Aorta (tissue), 5 donors: ENCODE measurements at places on chromosomes 7 and 10. TPM values are rescaled to one million over a fixed set of nuclear protein-coding genes. Genes with fewer than 3 reads are reported as not detected.

CACNB2 gene
- total RNA-seq, result 7.6 TPM

NUTM2E gene
- total RNA-seq, result not detected

TMEM225B gene
- 1.7 TPM for total RNA-seq

JAKMIP3 gene
- 0.23 TPM for total RNA-seq

DNA sequence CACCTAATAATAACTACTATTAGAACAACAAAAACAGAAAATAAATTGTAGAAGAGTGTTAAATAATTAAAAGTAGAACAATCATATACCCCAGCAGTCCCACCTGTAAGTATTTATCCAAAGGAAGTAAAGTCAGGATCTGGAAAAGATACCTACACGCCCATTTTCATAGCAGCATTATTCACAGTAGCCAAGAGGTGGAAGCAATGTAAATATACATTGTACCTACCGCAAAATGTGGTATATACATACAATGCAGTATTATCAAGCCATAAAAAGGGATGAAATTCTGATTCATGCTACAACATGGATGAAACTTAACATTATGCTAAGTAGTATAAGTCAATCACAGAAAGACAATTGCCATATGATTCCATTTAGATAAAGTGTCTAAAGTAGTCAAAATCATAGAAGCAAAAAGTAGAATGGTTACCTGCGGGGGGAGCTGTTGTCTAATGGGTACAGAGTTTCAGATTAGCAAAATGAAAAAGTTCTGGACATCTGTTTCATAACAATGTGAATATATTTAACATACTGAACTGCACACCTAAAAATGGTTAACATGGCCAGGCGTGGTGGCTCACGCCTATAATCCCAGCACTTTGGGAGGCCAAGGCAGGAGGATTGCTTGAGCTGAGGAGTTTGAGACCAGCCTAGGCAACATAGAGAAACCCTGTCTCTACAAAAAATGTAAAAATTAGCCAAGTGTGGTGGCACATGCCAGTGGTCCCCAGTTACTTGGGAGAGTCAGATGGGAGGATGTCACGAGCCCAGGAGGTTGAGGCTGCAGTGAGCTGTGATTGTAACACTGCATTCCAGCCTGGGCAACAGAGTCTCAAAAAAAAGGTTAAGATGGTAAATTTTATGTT, 6.0 kb upstream of the TMED4 start:
- DNase-seq, result no peak

GRCh38 chr10:117666166-117666565, 123.6 kb downstream of the EMX2 start:
- DNase-seq, result no peak

GRCh38 chr10:99979066-99979685, 30.6 kb downstream of the DNMBP start:
- DNase-seq, result no peak

DNA sequence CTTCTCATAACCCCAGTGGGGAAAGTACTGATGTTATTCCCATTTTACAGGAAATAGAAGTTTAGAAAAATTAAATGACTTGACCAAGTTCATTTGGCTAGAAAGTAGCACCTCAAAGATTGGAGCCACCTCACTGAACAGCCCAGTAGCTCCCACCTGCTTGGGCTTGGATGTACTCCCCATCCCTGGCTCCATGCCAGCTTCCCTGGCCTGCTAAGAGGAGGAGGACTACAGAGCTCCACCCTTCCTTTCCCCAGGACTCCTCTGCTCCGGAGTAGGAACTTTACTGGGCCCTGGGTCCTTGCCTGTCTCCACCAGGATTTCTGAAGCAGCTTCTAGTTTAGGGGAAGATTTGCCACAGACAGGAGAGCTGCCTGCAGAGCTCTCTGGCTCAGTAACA, 3.1 kb downstream of the HPS6 start:
- no peak for DNase-seq

DNA sequence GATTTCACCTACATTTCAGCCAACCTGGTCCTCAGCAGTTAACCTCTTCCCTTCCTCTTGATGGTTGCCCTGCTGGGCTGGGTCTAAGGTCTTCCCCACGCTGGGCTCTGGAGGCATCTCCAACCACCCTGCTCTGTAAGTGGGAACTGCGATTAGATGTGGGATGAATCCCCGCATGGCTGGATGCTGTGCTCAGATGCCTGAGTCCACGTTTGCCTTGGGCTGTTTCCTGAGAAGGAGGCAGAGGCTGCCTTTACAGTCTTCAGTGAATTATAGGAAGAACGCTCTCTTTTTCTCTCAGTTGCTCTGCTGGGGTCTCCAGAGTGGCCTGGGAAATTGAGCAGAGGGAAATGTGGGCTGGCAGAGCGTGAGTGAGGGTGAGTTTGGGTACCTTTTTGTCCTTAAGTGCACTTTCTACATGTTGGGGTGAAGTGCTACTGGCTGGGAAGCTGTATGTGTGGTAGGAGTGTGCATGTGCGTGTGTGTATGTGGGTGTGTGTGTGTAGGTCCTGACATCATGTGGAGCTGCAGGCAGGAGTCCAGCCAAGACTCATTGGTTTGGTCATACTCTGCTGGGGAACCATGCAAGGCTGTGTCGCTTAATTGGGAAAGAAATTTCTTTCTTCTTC, 1.5 kb downstream of the GIMAP8 start:
- no peak for DNase-seq

DNA sequence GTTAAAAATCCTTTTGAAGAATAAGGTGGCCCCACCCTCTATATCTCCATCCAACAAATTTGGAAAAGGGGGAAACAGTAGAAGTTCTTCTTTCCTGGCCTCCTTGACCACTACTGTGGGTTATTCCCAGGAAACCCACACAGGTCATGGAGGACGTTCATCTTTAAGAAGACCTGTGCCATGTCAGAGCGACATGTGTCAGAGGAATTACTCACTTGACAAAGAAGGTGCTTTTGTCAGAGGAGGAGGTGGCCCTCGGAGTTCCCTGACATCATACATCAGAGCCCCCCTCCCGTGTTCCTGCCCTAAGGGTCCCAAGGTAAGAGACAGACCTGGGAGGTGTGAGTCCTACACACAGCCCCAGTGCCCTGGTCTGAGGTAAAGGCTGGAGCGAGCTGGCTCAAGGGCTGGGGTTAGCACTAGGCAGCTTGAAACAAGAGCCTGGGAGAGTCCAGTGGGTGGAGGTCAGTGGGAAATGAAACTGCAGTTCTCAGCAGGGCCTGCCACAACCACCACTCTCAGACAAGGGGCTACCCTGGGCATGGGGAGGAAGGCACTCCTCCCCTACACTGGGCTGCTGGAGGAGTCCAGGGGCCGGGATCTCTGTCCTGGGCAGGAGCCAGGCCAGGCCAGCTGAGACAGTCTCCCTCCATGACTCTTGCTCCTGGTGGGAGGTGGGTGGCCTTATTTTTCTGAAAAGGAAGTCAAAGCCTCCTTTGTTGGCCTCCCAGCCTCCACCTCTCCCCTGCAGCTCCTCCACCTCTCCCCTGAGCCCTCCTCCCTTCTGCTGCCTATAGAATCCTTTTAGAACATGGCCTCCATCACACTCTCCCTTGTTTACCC, 21.8 kb upstream of the ZMIZ1 start:
- DNase-seq, result peak; percentile 64

DNA sequence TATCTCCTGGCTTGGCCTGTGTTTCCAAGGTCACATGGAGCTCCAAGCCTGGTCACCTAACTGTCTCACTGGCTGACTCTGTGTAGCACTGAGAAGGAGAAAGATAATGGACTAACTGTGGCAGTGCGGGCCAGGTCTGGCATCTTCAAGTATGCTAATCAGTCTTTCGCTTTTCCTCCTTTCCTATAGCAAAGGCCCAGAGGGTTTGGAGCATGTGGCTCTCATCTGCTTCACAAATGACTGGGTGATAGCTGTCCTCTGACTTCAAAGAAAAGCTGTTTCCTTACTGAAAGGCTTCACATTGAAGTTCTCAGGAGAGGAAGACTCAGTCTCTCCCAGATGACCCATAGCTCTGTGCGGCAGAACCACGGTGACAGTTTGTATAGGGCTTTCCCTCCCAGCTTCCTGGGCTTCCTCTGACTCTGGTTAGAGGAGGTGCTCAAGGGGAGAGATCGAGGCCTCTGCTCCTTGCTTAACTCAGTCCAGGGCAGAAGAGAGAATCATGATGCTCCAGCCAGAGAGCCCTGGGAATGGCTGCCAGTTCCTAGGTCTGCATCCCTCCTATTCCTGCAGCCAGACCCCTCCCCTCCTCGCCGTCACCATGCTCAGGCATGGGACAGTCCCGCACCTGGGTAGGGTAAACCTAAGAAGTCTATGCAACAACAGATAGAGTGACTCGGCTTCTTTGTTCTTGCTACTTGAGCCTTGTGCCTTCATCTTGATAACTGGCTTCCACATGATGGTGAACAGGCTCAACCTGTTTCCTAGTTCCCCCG, 72.3 kb downstream of the CCDC71L start:
- no peak for DNase-seq

- no peak for DNase-seq
Measured at GRCh38 chr7:93821463-93821862, 69.1 kb downstream of the TFPI2 start.

GRCh38 chr7:120303105-120303504, 30.1 kb downstream of the KCND2 start:
- no peak for DNase-seq

DNA sequence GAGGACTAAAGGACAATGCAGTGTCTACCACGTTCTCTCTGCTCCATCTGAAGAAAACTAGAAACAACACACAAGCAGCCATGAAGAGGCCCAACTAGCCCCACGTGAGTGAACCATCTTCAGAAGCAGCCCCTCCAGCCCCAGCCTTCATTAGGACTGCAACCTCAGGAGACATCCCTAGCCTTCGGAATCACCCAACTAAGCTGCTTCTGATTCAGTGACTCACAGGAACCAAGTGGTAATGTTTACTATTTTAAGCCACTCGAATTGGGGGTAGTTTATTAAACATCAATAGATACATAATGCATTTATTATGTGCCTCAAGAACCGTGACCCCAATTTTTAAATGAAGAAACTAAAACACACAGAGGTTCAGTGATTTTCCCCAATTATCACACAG, 22.6 kb downstream of the ARHGAP12 start:
- DNase-seq, result no peak

DNA sequence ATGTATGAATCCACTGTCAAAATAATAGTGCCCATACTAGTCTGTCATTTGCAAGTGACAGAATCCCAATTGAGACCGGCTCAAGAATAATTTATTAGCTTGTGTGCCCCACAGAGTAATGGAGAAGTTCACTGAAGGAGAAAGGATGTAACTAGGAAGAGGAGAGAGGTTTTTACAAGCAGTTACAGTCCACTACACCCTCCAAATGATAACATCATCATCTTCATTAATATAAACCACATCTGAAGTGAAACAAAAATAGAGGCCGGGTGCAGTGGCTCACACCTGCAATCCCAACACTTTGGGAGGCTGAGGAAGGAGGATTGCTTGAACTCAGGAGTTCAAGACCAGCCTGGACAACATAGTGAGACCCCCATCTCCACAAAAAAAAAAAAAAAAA, 226.8 kb downstream of the SKIDA1 start:
- DNase-seq, result no peak

DNA sequence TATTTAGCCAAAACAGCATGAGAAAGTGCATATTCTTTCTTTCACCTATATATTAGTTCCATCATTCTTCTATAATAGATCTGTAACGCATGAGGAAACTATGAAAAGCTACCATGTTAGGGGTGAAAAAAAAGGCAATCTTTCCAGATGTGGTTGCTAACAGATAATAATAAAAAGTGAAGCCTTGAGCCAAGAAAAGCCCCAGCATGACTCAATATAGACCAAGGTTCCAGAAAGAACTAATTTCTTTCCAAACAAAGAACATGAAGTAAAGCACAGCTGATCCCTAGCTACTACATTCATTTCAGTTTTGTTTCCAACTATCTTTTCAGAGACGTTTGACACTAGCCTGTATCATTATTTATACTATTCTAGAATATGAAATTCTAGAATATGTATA, 16.4 kb downstream of the ARL4A start:
- DNase-seq, result no peak

- no peak for DNase-seq
Measured at GRCh38 chr10:21031232-21031795, 134.2 kb upstream of the NEBL start.

DNA sequence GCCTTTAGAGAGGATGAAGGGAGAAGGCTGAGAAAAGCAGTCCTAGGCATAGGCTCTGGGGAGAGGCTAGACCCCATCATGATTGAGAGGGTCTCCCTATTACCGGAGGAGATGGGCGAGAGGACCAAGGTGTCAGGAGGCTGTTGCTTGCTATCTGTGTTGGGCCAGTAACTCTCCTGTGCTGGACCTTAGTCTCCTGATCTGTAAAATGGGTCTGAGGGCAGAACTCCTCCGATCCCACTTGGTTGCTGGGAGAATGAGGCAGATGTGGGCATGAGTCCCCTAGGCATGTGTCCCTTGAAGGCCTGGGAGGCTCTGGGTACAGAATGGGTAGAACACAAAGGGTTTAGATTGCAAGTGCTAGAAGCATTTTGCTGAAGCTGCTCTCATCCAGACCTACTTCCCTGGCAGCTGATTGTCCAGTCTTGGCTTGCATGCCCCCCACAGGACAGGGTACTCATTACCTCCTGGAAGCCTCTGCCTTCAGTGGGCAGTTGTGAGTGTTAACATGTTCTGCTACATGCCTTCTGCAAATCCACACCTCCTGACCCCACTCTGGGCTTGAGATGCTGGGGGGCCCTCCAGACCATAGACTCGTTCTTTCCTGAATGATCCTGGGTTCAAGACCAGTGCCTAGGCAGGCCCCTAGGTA, 4.4 kb downstream of the ZMIZ1 start:
- no peak for DNase-seq

DNA sequence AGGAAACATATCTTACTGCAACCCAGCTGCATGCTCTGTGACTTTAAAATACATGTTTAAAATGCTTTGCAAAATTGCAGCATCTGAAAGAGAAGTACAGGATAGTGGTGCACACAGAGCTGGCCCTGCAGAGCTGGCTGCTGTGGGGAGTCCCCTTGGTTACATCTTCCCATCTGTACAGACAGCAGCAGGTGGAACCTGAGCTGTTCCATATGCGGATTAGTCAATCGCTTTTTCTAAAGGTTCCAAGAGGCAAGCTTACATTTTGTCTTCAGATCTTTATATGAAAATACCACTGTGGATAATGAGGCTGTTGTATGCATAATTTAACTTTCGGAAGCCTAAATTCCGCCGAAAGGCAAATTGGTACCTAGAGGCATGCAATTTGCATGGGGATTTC, 444.1 kb downstream of the NRG3 start:
- DNase-seq, result no peak

DNA sequence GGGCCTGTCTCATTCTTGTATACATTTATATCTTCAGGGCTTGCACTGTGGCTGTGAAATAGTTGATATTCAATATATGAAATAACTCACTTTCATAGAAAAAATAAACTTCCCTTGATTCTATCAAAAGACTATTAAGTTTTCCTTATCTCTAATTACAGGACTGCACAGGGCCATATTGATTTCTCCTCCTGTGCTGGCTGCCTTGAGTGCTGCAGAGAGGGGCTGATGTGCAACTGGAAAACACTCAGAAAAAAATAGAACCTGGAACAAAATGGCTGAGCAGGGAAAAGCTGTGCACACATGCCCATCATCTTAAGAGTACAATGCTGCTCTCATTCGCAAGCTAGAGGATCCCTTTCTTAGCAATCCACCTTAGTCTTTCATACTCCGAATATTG, 5.9 kb upstream of the HDAC9 start:
- DNase-seq, result no peak
